ENCODE measurements at places on chromosomes 5 and 9.

DNA sequence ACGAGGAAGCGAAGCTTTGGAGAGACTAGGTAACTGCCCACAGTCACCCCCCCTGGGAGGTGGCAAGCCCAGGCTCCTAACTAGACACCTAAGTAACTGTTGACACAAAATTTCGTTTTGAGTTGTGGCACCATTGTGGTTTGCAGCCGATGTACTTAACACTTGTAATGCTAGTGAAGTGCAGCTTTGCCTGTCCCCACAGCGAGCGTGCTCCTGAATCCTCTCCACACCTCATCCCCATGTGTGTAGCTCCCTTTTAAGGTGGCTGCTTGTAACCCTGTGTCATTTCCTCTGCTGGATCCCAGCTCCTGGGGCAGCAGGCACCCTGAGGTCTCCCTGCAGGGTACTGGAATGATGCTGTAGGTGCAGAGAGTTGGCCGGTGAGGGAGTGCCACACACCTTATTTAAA is 114.9 kb downstream of the TRIO start:
- no peak for DNase-seq

DNA sequence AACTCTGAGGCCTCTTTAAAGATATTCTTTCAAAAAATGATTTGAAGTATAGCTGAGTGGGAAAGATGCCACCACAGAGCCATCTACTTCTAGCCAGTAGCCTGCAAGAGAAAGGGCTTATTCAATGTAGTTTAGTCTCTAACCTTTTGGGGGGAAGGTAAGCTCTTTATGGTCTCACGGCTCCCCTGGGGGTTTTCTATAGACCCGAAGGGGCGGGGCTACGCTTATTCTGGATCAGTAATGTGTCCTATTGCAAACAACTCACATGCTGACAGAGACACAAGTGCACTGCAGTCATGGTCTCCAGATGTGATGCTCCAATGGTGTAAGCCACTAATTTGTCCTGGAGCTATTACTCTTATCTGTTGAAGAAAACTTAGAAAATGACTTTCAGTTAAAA is 53.4 kb upstream of the RPS23 start:
- DNase-seq: no peak

- no peak for DNase-seq
Observed at GRCh38 chr5:173750538-173751265, 134.3 kb upstream of the BOD1 start.

- no peak for DNase-seq
Observed at GRCh38 chr5:55576661-55577060, 41.9 kb upstream of the PLPP1 start.

GRCh38 chr5:32339878-32340277 is 27.1 kb upstream of the MTMR12 start:
- DNase-seq: no peak

DNA sequence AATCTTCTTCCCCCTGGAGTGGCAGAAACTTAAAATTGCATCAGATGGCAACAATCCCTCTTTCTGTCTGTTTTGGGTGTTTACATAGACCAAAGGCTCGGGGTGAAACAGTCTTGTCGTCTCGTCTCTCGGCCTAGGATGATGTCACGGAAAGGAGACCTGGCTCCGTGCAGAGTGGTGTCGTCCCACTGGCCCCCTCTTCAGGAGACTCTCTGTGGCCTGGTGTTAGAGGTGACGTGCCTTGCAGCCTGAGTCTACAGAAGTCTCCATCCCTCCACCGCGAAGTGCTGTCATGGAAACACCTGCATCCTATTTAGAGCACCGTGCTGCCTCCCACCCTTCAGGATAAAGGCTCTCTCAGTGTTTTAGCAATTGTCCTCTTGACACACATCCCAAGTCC is 409.7 kb downstream of the IRX1 start:
- DNase-seq: no peak

DNA sequence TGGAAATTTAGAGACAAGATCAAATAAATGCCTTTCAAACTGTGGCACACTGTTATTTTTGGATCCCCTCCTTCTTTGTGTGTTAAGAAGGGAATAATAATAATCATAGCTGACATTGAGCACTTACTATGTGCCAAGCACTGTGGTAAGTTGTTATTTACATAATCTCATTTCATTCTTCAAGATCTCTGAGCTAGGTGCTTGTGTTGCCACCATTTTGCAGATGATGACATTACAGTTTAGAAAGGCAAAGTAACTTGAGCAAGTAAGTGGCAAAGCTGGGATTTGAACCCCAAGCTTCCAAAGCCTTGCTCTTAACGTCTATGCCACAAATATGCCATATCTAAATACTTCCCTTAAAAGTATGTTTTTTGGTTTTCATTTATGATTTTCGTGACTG is 121.8 kb upstream of the TMEM161B start:
- DNase-seq: no peak

DNA sequence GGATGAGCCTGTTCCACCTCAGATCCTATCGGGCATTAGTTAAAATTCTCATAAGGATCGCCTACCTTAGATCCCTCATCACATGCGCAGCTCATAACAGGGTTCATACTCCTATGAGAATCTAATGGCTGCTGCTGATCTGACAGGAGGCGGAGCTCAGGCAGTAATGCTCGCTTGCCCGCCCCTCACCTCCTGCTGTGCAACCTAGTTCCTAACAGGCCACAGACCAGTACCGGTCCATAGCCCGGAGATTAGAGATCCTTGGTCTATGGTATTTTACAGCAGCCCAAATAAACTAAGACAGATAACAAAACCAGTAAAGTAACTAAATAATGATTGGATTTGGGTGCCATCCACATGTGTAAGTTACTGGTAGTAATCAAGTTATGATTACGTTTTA is 17.5 kb downstream of the GOLPH3 start:
- DNase-seq: no peak

DNA sequence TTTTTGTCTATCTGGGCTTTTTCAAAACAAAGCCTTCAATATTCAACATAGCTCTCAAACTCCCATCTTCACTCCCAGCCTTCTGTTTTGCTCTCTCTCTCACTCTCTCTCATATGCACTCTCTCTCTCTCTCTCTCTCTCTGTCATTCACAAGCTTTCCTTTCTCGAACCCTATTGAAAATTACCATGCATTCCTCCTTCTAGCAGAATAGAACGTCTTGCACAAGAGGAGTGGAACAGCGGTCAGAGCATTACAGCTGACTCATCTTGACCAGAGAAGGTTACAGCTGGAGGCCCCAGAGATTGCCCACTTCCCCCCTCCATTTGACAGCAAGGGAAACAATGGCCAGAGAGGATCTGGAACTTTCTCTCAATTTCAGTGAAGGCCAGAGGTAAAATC is 51.0 kb upstream of the LIFR start:
- DNase-seq: no peak
